ENCODE measurements at places on chromosomes 1 and 21.
A peak's percentile ranks its signal among the peaks of the same experiment; 100 is the strongest.

- DNase-seq = peak; percentile 72
Observed at GRCh38 chr1:143698016-143698415, 273.8 kb downstream of the FAM72C start.

- no peak for DNase-seq
Observed at GRCh38 chr21:38843806-38844503, 38.2 kb downstream of the ETS2 start.

DNA sequence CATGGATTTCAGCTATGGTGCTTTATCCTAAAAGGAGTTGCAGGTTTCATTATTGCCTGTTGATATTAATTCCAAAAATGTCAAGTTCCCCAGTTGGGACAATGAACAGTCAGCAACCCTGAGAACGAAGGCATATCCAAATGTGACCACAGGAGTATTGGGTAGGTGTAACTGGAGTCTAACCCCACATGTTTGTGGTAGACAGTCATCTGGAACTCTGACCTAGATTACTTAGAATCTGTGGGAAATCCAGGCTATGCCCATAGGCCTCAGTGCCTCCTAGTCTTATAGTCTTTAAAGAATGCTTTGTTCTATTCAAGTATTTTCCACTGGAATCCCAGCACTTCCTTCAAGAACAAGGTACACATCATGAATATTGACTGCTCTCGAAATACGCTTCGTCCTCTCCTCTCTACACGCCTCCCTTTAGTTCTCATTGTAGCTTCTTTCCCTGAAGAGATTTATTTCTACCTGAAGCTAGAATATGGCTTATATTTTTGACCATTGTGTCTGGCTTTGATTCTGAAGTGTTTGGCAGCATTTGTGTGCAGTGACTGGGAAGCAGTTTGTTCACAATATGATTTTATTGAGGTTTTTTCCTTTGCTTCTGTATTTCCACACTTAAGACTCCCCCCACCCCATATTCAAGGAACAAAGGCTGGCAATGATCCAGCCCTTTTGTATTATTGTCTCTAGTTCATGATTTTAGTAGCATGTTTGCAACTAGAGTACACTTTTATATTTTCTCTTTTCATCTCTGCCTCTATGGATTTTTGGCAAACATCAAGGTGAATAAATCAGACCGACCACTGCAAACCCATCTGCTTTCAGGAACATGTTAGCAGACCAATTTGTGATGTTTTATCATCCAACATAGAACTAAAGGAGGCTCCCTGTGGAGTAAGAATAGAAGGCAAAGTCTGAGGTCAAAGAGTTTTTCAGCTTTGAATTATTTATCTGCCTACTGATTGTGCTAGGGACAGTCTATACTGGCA lies 178.6 kb downstream of the GPR52 start:
- DNase-seq = peak; percentile 48

DNA sequence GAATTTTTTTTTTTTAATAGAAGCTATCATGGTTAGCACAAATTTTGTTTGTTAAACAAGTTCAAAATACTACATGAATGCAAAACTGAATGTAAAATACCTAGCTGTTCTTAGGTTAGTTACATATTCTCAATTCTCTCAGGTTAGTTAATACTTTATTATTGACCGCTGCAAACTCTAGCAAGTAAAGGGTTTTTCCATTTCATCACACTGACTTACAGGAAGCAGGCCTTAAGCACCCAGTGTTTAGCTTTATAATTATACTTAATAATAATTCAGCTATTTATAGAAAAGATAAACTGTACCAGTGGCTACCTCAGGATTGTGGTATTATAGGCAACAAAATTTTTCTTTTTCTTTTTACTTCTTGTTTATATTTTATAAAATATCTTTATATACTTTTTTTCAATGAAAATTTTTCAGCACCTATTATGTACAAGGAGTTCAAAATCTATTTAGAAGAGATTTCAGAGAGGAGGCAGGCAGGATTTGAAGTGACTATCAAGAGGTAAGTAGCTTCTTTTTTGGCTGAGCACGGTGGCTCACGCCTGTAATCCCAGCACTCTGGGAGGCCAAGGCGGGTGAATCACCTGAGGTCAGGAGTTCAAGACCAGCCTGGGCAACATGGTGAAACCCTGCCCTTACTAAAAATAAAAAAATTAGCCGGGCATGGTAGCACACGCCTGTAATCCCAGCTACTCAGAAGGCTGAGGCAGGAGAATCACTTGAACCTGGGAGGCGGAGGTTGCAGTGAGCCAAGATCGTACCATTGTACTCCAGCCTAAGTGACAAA lies 17.9 kb downstream of the PLPP3 start:
- DNase-seq = no peak

GRCh38 chr1:114524944-114525343 lies 13.9 kb upstream of the TRIM33 start:
- no peak for DNase-seq

Measured in eye (tissue), 1 donor.